ENCODE measurements at places on chromosomes 7 and 10.
A peak's percentile ranks its signal among the peaks of the same experiment; 100 is the strongest.

DNA sequence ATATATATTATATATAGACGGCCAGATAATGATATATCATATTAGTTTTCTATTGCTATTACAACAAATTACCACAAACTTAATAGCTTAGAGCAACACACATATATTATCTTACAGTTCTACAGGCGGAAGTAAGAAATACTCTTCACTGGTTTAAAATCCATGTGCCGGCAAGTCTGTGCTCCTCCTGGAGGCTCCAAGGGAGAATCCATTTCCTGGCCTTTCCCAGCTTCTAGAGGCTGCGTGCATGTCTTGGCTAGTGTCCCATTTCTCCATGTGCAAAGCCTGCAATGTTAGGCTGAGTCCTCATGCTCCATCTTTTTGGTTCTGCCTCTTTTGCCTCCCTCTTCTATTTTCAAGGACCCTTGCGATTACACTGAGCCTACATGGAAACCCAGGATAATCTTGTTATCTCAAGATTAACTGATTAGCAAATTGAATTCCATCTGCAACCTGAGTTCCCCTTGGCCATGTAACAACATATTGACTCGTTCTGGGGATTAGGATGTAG, 23.9 kb upstream of the PNLIPRP3 start:
- no peak for DNase-seq

DNA sequence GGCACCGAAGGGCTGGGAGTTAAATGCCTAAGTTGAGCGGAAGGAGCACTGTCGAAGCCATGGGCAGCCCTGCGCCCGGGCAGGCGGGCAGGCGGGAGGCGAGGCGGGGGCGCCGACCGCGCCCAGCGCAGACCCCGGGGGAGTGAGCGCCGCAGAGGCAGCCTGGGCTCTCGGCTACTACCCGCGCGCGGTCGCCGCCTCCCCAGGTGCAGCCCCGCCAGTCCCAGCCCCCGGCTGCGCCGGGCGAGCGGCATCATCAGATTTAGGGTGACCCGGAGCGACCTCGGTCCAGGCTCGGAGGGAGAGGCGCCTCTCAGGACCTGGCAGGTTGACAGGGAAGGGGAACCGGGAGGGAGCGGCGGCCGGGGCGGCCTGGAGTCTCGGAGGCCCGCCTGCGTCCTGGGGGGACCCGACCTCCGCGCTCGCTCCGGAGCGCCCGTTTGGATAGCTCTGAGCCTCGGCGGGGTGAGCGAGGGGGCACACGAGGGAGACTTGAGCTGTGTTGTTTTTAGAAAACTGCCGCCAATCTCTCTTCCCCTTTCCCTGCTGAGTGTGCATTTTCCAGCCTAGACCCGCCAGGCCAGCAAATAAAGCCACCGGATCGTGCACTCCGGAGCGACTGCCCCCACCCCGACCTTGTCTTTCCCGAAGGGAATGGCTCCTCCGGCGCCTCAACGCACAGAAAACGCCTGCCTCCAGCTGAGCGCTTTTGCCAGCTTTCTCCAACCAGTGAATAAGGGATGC, 2.3 kb upstream of the NRP1 start:
- no peak for DNase-seq

GRCh38 chr10:80599424-80599847, 61.7 kb downstream of the SH2D4B start:
- no peak for DNase-seq

DNA sequence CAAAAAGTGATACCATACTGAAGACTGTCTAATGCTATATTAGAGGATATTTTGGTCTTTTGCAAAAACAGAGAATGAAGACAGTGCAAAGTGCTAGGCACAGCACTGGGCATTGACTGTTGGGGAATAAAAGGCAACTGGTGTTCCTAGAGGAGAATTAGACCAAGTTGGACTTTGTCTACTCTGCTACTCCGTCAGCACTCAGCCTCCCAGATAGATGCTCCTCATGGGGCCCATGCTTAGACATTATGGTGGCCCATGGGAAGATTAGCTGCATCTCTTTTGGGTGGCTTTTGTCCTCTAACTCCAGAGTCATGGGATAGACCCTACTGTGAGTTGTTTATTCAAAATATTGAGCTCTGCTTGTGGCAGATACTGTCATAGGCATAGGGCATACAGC, 113.5 kb downstream of the RBM20 start:
- DNase-seq: no peak

- no peak for DNase-seq
Observed at GRCh38 chr10:8069627-8070026, 15.1 kb downstream of the GATA3 start.

GRCh38 chr10:12561720-12562119, 212.4 kb downstream of the CAMK1D start:
- no peak for DNase-seq

- DNase-seq: peak; percentile 21
Observed at GRCh38 chr10:110269374-110270318, 35.1 kb downstream of the SMNDC1 start.

- DNase-seq: no peak
Observed at GRCh38 chr10:44398747-44399658, 14.1 kb upstream of the CXCL12 start.

- DNase-seq: no peak
Observed at GRCh38 chr7:81260152-81260551, 341.3 kb upstream of the SEMA3C start.

GRCh38 chr10:81873932-81874816, 820 bp upstream of the NRG3 start:
- DNase-seq: no peak

- no peak for DNase-seq
Observed at GRCh38 chr10:48968036-48968435, 28.4 kb upstream of the LRRC18 start.

- DNase-seq: no peak
Observed at GRCh38 chr10:113301342-113301984, 251.4 kb upstream of the HABP2 start.

DNA sequence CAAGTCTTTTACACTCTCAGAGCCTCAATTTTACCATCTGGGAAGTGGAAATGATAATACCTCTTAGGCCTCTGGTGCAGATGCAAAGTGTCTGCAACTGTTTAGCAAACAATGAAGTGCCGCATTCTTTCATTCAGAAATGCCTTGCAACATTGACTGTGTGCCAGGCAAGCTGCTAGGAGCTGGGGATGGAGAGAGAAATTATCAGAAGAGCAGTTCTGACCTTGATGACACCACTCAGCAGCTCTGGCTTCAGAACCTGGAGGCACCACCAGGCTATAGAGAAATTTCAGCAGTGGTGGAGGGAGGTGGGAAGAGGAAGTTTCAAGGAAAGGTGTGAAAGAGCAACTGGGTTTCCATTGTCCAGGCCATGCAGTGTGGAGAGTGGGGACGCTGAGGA, 78.1 kb upstream of the HABP2 start:
- DNase-seq: no peak

- no peak for DNase-seq
Observed at GRCh38 chr7:3955751-3956696, 655.0 kb downstream of the SDK1 start.

DNA sequence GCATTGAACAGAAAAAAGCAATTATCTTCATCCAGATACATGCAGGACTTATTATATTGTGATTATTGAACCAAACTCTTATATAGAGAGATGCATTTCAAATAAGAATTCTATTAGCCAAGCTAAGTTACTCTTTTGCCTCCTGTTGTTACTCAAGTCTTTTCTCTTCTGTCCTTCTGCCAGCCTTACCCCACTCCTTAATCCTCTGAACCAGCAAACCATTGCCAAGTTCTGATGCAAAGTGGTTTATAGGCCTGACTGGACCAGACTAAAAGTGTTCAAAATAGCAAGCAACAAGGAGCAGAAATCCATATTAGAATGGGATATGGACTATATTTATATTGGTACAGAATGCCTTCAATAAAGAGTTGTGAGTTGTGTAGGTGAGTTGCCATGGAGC, 2.2 kb upstream of the SLC26A4 start:
- no peak for DNase-seq

DNA sequence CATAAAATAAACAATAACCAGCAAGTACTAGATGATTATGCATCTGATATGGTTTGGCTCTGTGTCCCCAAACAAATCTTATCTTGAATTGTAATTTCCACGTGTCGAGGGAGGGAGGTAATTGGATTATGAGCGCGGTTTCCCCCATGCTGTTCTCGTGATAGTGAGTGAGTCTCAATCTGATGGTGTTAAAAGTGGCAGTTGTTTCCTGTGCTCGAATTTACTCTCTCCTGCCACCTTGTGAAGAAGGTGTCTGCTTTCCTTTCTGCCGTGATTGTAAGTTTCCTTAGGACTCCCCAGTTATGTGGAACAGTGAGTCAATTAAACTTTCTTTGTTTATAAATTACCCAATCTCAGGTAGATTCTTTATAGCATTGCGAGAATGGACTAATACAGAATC, 15.1 kb downstream of the CNTNAP2 start:
- DNase-seq: no peak

All from central memory CD4-positive, alpha-beta T cell (primary cell).